ENCODE measurements at places on chromosomes 7 and 10.

DNA sequence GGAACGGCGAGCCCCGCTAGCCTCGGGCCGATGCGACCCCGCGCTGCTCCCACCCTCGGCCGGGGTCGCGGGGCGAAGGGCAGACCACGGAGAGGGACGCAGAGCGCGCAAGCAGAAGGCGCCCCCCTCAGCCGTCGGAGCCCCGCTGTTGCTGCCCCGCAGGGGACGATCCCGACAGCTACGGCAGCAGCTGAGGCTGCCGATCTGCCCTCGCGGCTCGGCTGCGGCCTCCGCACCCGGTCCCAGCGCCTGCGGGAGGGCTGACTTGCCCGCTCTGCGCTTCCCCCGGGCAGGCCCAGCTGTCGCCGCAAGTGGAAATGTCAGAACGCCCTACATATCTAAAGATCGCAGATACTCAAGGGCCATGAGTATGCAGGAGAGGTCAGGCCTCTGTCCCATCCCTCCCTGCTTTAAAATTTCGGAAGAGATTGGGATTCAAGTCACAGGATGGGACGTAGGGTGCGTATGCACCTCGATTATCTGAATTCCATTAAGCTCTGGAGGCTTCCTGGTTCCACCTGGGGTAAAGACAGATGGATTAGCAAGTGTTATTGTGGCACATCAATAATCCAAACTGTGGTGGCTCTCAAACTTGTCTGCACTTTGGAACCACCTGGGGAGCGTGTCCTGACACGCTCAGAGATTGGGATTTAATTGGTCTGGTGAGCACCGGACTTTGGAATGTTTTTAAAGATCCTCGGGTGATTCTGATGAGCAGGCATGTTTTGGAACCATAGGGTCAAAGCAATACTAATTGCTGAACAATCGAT is at the start of gene CRPPA:
Gene CRPPA (minus strand): TSS at position 206 of the 770 bp plus-strand sequence. CDS start 216 bp downstream, outside the sequence.
- peak; percentile 6 for DNase-seq

- no peak for DNase-seq
These were observed 64.6 kb downstream of the TFEC start for GRCh38 chr7:115965796-115966475.

GRCh38 chr7:146741911-146742310 is 625.3 kb downstream of the CNTNAP2 start:
- DNase-seq = no peak

GRCh38 chr10:44332465-44332864 is 52.4 kb downstream of the CXCL12 start:
- DNase-seq = no peak

GRCh38 chr7:128937647-128938543 is at the start of gene IRF5:
Gene IRF5 (plus strand): TSS chr7:128937927. CDS start chr7:128942082, 4,155 bp downstream.
- no peak for DNase-seq

DNA sequence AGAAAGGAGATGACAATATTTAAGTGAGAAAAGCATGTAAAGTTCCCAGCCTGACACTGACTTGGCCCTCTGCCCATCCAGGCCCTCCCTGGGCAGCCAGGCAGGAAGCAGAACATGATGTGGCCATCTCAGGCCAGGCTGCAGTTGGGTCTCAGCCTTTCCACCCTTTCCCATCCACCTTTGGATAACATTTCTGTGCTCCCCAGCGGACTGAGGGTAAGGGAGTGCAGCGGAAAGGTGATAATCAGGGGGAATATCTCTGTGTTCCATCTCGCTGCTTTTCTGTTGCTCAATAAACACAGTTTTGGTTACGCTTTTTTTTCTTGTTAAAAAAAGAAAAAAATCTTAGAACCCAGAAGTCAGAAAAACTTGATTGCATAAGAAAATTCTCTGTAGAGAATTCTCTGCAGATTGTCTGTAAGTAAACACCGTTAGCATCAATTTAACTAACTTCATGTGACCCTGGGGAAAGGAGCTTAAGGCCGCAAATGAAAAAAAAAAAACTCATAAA is 37.2 kb upstream of the TARP start:
- no peak for DNase-seq

GRCh38 chr10:120436439-120437112 is 20.5 kb upstream of the PLPP4 start:
- peak; percentile 63 for DNase-seq

- DNase-seq = no peak
These were observed 68.9 kb upstream of the INPP5A start for GRCh38 chr10:132468651-132469050.

DNA sequence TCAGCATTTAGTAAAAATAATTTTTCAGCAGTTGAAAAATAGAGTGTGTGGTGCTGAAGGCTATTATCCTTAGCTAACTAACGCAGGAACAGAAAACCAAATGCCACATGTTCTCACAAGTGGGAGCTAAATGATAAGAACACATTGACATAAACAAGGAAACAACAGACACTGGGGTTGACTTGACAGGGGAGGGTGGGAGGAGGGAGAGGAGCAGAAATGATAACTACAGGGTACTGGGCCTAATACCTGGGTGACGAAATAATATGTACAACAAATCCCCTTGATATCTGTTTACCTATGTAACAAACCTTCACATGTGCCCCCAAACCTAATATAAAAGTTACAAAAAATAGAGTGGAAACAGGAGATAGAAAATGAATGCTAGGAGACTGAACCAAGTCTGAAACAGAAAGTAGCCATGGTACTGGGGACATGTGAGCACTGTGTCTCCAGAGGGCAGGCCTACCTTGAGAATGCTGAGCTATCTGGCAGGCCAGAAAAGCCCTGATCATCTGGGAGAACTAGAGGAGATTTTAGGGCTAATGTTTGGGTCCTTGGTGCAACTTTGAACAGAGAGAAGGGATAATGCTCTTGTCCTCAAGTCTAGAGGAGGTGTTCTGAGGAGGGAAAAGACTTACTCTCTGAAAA is 4.7 kb upstream of the EFCAB10 start:
- no peak for DNase-seq

DNA sequence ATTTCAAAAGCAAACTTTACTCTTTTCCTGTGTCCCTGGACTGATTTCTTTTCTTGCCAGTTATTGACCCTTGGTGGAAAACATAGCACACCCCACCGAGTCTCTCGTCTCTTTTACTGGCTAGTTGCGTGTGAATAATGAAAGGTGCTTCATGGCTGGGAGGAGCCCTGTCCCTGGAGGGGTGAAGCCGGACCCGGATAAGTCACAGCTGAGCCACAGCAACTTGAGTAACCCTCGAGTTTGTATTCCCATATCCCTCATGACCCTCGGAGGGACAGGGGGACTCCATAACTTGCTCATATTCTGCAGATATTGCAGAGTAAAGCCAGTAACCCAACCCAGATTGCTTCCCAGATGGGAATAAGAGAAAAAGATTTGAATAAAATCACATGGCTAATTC is 147.5 kb upstream of the FRMD4A start:
- DNase-seq = no peak

DNA sequence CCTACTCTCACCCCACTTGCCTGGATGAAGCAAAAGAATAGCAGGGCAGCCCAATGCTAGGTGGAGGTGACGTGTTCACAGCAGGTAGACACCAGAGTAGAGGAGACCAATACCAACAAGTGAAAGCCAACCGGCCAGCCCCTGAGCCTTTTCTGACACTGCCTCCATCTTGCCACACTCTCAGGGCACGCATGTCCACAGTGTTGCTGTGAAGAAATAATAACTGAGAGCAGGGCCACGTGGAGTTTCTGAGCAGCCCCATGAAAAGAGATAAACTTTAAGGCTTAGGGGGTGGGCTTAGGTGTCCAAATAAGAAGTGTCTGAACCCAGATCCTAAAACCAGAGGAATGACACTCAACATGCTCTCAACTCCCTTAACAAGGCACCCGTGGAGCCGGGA is 9.0 kb upstream of the TMEM273 start:
- no peak for DNase-seq

DNA sequence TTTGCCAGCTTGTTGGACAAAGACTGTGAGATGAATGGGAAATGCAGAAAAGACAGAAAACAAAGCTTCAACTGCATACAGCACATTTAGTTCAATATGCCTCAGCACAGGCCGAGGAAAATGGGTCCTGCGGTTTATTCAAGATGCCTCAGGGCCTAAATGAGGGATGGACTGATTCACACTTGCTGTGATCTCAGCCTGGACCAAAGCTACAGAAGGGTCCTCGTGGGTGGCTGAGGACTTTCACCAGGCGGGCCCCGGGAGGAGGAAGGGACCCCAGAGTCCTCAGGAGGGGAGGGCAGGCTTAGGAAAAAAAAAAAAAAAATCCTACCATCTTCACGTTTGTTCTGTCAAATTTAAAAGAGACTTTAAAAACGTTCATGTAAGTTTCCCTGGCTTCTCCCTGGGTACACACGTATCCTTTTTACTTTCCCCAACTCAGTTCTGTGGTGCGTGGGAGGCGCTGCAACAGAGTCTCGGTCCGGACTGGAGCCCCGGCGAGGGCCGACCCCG is 624 bp upstream of the ZNF783 start:
- DNase-seq = peak; percentile 73

- peak; percentile 2 for DNase-seq
These were observed 547.7 kb downstream of the TNS3 start for GRCh38 chr7:47034180-47034579.

- DNase-seq = no peak
These were observed 251.9 kb upstream of the TCERG1L start for GRCh38 chr10:131563411-131563810.

- no peak for DNase-seq
These were observed 54.0 kb upstream of the HECW1 start for GRCh38 chr7:43058271-43059066.

DNA sequence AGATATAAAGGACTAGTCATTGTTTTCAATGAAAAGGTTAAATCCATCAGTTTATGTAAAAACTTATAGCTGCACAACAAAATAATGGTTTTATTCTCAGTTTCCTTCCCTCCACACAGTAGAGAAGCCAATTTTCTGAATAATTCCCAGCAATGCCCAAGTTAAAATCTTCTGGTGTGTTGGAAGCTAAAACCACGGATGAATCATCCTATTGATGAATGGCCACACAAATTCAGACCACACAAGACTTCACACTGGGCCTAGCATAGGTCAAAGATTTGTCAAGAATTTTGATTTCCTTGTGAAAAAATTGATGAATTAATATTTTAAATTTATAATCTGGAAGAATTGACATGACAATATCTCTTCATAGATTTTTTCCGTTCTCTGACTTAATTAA is 617.6 kb downstream of the INHBA start:
- DNase-seq = peak; percentile 36

All from HFFc6 (cell line).